Adipocyte (in vitro differentiated cells): ENCODE measurements at places on chromosomes 2 and 18.

DNA sequence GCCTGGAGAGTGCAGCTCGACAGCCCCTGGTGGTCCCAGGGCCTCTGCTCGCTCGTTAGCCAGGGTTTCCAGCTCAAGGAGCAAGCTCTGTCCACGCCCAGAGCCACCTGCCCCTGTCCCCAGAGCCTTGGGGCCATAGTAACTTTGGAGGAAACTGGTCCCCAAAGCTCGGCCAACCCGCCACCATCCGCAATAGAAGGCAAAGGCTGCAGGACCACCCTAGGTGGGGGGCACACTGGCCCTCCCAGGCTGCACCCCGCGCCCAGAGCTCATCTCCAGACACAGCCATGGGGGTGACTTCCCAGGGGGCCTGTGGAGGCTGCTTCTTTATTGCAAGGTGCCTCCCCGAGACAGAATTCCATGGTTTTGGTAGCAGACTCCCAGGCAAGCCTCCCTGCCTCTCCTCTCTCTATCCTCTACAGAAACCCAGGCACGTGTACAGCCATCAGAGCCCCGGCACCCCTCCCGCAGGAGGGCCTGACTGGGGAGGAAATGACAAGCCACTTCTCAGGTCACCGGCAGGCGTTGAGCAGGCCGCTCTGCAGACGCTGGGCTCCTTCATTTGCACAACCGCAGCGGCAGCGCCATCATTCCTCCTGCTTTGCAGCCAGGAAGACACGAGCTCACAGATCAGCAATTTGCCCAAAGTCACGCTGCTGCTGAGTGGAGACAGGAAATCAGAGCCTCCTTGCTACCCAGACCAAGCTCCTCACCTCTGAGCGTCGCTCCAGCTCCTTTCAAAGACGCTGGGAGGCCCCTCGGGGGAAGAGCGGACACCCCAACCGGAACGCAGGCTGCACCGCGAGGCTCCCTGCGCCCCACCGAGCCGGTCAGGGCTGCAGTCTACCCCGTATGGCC is 80.2 kb downstream of the NDUFA10 start:
- no peak for DNase-seq

DNA sequence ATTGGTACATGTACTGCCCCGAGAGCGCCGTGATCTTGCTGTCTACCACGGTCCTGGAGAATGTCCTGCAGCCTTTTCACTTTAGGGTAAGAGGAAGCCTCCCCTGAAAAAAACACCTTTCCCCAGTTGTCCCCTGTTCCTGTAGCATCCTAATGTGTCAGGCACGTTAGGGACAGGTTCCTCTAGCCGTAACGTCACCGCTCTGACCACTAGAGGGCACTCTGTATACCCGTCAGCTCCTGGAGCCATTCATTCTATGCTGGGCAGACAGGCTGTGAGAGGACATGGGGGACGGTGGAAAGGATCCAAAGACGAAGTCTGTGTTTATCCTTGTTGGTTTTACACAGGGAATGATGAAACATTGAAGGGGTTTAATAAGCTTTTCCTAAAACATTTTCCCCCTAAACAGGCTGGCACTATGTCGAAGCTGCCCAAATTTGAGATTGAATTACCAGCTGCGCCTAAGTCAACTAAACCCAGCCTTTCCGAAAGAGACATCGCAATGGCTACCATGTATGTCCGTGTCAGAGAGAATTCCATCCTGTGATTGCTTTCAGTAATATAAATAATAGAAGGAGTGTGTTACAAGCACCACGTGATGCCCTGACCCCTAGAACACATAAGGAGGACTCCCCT is 12.7 kb downstream of the RMC1 start:
- peak; percentile 91 for DNase-seq

GRCh38 chr2:88561646-88562388 is 65.4 kb downstream of the EIF2AK3 start:
- no peak for DNase-seq

DNA sequence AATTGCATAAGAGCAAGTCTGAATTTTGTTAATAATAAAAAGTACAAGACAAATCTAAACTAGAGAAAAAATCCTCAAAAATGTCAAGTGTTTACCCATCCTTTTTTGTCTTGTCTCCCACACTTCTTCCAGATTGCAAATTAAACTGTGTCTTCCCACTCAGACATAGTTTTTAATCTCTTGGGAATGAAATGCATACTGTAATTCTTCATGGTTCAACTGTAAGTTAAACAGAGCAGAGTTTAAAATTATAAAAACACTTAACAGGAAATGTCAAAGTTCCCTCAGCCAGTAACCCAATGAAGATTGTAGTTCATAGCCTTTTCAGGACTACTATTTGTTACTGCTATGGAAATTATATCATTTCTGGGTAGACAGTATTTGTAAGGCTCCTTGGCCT is 171.8 kb downstream of the UBE2E3 start:
- DNase-seq: peak; percentile 39

GRCh38 chr2:54728669-54729120 is 5.2 kb downstream of the EML6 start:
- peak; percentile 77 for DNase-seq

DNA sequence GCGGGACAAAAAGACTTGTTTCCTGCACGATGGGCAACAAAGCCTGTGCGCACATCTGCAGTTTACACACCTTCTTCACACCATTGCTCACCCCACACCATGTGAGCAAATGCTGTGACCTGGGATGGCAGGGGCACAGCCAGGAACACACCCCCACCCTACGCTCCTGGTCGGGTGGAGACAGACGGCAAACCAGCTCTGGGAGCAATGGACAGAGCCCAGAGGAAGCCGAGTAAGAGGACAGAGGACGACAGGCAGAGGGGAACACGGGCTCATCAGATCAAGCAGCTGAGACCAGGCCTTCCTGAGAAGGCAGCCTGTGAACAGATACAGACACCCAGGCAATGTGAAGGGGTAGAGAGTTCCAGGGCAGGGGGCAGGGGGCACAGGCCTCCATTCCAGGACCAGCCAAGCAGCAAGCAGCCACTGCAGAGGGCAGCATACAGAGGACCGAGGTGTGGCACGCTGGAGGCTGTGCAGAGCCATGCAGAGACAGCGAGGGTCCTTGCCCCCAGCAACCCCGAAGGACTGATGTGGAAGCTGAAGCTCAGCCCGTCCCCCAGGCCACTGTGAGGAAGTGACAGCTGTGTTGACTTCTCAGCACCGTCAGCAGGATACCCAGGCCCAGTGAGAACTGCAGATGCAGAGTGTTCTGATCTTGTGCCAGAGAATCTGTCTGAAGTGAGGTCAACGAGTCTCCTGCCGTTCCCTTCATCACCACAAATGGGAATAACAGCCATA is 46.2 kb downstream of the PARD6G start:
- no peak for DNase-seq

DNA sequence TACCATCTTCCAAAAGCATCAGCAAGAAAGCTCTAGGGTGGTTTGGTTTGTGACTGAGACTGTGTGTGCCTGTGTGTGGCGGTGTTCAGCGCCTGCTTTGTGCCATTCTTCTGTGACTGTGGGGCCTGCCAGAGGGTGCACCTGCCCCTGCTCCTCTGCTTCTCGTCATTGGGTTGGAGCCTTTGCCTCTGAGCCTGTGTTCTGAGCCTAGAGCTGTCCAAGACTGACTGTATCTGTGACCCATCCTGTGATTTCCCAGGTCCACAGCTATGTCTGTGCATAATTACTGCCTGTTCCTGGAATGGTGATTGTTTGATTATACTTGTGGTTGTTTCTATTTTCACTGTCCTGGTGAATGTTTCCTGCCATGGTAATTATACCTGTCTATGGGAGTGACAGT is 57.1 kb upstream of the KLHL29 start:
- DNase-seq: no peak

GRCh38 chr18:50870138-50870845 is 8.6 kb upstream of the ME2 start:
- DNase-seq: peak; percentile 72

GRCh38 chr2:217551252-217551899 is 451.4 kb downstream of the TNS1 start:
- peak; percentile 81 for DNase-seq

- DNase-seq: no peak
These were observed 1963.3 kb upstream of the PIK3C3 start for GRCh38 chr18:39991696-39992265.

- DNase-seq: peak; percentile 48
These were observed 65.7 kb downstream of the TRABD2A start for GRCh38 chr2:84815146-84815545.

DNA sequence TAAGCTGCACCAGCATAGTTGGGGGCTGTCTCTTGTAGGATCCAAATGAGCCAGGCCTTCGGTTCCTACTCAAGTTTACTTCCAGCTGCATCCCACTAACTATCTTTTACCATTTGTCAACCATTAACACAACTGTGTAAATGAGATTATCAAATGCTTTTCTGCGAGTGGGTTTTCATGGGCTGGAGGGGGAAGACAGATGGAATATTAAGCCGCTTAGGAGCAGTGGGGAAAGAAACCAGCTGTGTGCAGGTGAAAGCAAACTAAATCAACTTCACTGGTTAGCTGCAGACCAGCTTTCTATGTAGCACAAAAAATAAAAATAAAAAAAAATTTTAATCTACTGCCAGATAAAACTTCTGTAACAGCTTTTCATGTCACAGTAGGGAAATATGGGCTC is 307.3 kb upstream of the FBXO11 start:
- no peak for DNase-seq

DNA sequence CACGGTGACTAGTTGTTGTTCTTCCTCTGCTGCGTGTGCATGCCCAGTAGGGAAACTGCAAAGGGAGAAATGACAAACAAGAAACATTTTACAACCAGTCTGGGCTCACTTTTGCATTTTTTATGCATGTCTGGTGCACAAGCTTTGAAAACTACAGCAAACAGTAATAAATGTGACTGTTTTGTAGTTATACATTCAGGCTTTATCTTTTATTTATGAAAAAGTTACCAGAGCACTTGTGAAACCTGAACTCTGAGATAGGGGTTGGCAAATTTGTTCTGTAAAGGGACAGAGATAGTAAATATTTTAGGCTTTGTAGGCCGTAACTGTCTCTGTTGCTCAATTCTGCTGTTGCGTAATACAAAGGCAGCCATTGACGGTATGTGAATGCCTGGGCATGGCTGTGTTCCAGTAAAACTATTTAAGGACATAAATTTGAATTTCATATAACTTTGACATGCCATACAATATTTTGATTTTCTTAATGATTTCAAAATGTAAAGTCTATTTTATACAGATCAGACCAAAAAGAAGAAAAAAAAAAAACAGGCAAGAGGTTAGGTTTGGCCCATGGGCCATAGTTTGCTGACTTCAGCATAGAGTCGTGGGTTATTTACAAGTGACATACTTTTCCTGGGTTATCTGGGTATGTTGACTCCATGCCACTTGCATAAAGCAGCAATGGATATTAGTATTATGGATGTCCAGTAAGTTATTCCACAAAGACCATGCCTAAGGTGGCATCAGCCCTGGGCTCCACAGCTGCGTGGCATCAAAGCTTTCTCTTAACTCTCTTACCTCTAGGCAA is 53.6 kb upstream of the EML6 start:
- peak; percentile 94 for DNase-seq

DNA sequence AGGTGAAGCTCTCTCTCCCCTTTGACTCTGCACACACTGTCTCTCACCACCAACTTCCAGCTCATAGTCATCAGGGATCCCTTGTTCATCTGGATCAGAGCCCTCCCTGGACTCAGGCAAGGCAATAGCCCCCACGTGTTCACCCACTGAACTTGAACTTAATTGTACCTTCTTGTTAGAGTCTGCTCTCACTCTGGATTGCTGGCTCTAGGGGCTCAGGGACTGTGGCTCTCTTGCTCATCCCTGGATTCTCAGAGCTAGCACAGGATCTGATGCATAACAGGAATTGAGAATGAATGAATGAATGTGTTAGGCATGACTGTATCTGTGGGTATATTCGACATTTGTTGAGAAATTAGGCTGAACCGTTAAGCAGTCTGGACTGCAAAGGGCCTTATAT is 16.7 kb upstream of the ASAP2 start:
- no peak for DNase-seq

- DNase-seq: peak; percentile 10
These were observed 42.5 kb upstream of the ATP8B1 start for GRCh38 chr18:57845605-57846074.

GRCh38 chr18:31101183-31102024 is 817 bp downstream of the DSC2 start:
- DNase-seq: no peak

DNA sequence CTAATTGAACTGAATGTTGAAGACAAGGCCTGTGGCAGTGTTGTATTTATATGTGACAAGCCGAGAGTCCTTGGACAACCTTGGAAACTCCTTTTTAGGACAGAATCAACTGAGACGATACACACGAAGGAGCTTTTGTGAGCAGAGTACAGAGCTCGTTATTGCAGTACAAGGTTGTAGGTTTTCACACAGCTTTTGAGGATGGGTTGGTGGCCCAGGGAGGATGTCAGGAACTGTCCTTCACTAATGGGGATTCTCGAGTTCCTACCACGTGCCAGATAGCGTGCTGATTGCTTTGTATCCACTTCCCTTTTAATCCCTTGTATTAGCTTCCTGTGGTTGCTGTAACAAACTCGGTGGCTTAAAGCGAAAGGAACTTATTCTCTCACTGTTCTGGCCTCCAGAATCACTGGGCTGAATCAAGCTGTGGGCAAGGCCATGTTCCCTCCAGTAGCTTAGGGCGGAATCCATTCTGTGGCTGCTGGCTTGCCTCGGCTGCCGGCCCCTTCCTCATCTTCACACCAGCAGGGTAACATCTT is 20.2 kb downstream of the INPP4A start:
- DNase-seq: no peak

- no peak for DNase-seq
These were observed 379.6 kb downstream of the MTX2 start for GRCh38 chr2:176648700-176649297.

GRCh38 chr2:44969936-44970335 is 28.4 kb downstream of the SIX3 start:
- no peak for DNase-seq

GRCh38 chr18:9741793-9742523 is 33.9 kb downstream of the RAB31 start:
- DNase-seq: no peak

DNA sequence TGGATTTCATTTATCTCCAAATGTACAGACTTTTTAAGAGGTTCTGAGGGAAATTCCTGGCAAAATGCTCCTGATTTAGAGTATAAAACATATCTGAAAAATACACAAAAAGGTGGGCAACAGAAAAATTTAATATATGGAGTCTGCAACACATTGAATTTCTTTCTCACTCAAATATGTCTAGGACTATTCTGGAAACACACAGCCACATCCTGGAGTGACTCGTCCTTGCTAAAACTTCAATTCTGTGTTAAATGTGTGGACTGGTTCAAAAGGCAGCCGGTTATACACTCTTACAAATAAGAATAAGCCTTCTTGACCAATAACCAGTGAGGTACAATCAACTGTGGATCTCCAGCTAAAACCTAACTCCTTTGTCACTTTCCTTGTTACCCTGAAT is 44.1 kb upstream of the RND3 start:
- DNase-seq: no peak
